ENCODE measurements at places on chromosomes 13 and 19.

DNA sequence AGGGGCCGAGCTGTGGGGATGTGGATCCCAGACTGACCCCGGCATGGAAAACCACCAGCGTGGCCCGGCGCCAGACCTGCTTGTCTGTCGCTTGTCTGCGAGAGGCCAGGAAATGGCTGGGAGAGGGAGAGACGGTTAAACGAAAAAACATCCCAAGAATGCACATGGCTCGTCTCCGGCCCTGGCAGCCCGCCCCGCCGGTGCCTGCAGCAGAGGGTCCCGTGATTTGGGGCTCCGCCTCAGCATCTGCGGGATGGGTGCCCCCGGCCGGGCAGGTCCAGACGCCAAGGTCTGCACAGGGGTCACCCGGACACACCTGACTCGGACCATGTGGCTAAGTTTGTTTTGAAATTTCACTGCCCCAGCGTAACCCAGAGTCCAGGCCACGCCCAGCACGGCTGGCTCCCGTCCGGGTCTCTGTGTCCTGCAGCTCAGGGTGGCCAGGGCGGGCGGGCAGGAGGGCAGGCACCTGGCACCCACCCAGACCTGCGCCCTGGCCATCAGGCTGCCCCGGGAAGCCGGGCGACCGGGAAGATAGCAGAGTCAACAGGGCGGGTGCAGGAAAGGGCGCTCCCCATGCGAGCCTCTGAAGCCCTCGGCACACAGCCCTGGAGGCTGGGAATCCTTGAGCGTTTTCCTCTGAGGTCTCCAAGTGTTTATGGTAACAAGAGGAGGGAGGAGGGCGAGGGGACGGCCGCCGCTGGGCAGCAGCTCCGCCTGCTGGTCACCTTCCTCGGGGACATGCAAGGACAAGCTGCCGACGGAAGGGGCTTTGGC is 103.2 kb downstream of the GADD45B start:
- DNase-seq = peak; percentile 79

- no peak for DNase-seq
These were observed 49.1 kb downstream of the CEBPG start for GRCh38 chr19:33422369-33423180.

- DNase-seq = no peak
These were observed 5.7 kb upstream of the JUND start for GRCh38 chr19:18286973-18287635.

DNA sequence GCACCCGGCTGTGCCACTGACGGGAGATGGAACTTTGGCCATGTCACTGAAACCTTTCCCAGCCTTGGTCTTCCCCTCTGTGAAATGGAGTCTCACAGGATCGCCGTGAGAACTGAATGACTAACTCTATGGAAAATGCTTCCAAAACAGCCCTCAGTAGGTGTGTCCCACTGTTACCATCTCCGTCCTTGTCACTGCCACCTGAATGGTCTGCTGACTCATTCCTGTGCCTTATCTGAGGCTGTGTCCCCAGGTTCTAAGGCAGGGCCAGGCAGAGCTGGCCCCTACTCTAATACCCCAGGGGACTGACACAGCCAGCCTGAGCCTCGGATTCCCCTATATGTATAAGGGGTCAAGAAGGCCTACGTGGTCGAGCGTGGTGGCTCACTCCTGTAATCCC is 4.5 kb downstream of the CDC37 start:
- no peak for DNase-seq

DNA sequence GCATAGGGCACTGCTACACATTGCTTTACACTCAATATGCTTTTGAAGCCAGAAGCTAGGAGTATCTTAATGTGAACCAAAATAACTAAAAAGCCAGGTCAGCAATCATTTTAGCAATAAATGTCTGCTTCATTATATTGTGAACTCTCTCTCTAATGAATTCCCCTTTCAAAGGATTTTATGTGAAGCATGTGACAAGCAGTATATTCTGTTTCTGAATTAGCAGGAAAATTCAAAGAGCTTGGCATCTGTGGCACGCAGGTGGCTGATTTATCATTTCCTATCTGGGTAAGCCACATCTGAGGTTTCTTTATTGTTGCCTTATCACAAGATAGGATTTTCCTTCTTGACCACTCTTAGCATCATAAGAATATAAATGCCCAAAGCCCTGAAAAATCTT is 56.8 kb upstream of the KLF12 start:
- DNase-seq = no peak

GRCh38 chr13:36345438-36346221 is 564 bp downstream of the SPART start:
- peak; percentile 51 for DNase-seq

DNA sequence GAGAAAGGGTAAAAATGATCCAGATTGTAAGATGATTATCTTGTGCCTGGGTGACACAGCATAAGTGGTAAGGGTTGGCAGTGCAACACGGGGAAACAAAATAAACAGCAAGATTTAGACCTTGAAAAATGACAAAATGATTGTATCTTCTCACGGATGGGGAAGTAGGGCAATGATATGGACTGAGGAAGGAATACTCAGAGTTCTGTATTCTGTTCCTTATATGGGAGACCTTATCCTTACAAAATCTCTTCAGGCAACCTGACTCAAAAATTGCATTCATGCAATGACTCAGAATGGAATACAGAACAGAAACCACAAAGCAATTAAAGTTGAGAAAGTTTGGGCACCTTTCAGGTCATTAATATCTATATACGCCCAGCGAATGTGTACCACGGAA is 149.0 kb downstream of the HS6ST3 start:
- DNase-seq = no peak

DNA sequence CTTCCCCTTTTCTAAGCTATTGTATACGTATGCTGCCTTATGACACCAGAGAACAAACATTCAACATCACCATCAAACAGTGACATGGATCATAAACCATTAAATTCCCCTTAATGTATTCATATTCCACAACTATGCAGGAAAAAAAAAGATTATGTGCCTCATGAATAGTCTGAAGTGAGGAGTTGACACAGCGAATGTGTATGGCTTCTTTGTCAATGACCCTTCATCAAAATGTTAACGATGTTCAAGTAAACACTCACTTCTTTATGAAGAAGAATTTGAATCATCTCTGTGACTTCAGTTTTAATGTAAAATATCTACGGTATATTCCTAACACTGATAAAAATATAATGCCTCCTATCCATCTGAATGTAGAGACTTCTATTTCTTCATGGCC is 44.6 kb downstream of the SMAD9 start:
- no peak for DNase-seq

DNA sequence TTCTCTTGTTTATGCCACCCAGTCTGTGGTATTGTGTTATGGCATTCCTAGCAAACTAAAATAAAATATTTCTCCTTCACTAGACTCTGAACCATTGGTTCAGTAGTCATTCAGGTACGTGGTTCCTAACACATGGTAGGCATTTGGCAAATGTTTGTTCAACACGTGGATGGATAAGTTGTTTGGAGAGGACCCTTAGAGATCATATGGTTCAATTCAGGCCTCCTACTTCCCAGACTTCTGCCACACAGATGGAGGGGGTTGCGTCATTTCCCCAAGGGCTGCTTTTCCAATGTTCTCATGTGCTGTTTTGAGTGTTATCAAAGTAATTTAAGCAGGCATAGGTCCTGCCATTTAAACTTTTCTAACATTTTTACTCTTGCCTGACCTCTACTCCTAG is 6.7 kb downstream of the CXCL17 start:
- DNase-seq = no peak

- no peak for DNase-seq
These were observed 555 bp downstream of the SCAF1 start for GRCh38 chr19:49642492-49643035.

GRCh38 chr19:33429891-33430673 is 56.6 kb downstream of the CEBPG start:
- DNase-seq = no peak

GRCh38 chr13:81199956-81200355 is 859.0 kb upstream of the SPRY2 start:
- DNase-seq = no peak

DNA sequence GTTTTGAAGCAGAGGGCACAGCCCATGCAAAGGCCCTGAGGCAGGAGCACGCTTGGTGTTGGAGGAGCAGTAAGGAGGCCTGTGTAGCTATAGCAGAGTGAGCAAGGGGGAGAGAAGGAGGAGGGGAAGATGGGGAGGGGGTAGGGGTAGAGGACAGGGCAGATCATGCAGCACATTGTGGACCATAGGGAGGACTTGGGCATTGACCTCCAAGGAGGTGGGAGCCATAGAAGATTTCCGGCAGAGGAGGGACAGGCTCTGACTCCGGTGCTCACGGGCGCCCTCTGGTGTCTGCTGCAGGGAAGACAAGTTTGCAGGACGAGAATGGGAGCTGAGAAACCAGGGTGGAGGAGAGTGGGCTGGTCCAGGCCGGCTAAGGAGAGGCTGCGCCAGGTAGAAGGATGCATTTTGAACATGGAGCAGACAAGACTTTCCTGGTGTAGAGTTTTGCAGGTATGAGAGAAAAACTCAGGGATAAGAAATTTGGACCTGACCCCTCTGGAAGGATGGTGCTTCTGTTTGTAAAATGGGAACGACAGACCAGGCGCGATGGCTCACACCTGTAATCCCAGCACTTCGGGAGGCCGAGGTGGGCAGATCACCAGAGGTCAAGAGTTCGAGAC is 13.7 kb upstream of the CREB3L3 start:
- no peak for DNase-seq

- no peak for DNase-seq
These were observed 21.0 kb upstream of the ESD start for GRCh38 chr13:46817838-46818476.

DNA sequence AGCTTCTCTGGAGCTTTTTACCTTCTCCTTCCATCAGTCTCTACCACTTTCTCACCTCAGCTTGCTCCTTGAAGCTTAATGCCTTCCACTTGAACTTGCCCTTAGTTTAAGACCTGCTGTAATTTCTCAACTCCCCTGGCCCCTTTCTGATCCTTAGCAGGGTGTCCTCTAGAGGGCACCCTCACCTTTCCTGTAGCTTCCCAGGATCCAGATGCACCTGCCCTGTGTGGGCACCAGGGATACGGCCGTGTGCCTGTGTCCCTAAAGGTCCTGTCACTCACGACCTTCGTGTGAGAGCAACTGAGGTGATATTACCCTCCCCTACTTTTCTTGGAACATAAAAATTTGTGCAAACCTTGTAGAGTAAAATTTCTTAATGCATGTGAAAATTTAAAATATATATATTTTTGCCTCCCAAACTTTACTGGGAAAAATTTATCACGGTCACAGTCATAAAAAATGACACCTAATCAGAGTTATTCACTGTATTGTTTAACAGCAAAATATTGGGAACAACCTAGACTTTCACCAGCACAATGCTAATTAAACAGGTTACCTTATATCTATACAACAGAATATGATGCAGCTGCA is 46.4 kb downstream of the PSG3 start:
- no peak for DNase-seq

GRCh38 chr13:111469916-111470506 is 149.6 kb downstream of the TEX29 start:
- DNase-seq = no peak

GRCh38 chr13:66921437-66921836 is 308.7 kb downstream of the PCDH9 start:
- DNase-seq = no peak

- no peak for DNase-seq
These were observed 1.7 kb upstream of the USPL1 start for GRCh38 chr13:30615866-30616541.

DNA sequence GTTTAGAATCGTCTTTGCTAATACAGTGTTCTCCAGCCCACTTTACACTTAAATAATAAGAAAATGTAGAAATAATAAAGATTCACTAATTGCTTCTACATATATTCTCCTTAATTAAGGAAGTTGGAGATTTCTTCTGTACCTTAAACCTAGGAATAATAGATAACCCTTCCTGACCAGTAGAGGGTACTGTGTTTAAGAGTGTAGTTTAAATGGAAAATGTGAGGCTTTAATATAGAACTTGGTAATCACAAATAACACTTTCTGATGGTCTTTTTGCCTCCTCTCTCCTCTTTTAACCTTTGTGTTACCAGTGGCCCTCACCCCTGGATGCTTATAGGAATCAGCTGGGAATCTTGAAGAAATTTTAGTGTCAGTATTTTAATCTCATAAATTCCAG is 20.7 kb downstream of the POMP start:
- DNase-seq = no peak

- DNase-seq = no peak
These were observed 58.2 kb downstream of the TSHZ3 start for GRCh38 chr19:31290931-31291590.

DNA sequence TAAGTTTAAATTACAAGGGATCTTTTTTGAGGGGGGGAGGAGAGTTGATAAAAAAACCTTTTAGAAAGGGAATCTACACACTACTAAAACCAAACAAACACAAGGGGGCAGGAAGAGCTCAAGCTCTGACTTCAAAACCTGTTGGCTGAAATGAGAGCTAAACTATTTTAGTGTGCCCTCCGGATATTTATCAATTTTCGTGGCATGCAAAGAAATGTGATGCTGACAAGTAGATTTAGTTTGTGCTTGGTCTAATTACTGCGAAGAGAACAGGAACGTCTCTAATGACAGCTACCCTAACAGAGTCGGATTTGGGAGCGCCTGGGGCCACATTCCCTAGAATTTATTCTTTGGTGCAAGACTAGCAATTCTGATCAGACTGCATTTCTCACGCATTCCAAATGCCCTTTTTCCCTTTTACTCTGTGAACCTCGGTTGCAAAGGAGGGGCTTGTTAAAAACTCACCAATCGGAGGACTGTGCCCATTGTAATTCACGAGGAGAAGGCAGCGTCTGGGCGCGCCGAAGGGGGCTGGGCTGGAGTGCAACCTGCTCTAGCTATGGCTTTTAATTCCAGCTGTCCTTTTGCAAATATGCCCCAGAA is 802 bp upstream of the FREM2 start:
- no peak for DNase-seq

- no peak for DNase-seq
These were observed 5.6 kb upstream of the LRRC63 start for GRCh38 chr13:46206143-46206542.

DNA sequence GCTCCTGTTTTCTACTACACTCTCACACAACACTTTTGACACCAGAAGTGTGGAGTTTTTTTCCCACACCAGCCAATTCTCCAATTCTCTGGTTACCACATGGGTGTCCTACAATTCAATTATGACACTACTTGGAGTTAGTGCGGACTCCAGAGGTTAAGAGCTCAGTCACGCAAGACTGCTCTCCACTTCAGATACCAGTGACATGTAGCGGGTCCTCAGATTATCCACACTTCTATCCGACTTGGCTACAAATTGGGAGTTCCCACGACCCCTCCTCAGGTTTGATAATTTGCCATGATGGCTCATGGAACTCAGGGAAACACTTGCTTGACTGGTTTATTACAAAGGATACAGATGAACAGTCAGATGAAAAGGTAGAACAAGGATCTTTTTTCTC is 32.9 kb downstream of the PAN3 start:
- no peak for DNase-seq

DNA sequence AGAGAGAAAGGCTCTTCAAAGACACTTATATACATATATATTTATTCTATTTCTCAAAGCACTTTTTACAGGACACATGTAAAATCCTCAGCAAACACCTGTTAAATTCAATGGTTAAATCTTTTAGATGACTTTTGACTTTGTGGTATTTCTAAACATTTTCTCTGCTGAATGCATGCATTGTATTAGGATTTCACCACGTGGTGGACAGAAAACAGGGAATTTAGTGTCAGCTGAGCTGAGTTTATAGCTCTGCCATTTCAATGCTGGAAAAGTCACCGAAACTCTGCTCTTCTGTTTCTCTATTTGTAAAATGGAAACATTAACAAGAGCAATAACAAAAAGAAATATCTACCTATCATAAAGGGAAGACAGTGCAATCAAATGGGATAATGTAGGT is 375.6 kb downstream of the ENOX1 start:
- DNase-seq = no peak
